Thymus (tissue), 14 donors: ENCODE measurements at places on chromosomes 3 and 15.

DNA sequence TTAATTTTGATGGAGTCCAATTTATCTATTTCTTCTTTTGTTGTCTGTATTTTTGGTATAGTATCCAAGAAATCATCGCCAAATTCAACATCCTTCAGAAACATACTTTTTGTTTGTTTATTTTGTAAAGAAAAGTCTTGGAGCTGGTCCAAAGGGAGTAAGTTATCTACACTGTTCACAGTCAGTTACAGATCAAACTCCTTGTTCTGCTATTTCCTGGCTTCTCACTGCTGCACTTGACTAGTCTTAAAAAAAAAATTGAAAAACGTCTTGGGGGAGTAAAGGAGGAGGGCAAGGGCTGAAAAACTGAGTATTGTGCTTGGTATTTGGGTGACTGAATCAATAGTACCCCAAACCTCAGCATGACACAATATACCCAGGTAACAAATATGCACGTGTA, 105.6 kb downstream of the NFKBIZ start:
- H3K27ac ChIP-seq = no peak overlapping the region
- no peaks in the 10 kb centered on the region for H3K4me1 ChIP-seq
- no peak for DNase-seq
- H3K4me3 ChIP-seq = no peak overlapping the region
- H3K36me3 ChIP-seq = no peaks in the 10 kb centered on the region

GRCh38 chr3:77039606-77040171, at the start of gene ROBO2:
ROBO2 (plus strand) TSS chr3:77040099; CDS start chr3:77040786, 687 bp downstream.
- H3K4me1 ChIP-seq = no peaks in the 10 kb centered on the region
- H3K4me3 ChIP-seq = peak within 1 kb of the TSS; percentile 32
- H3K36me3 ChIP-seq = no peaks in the 10 kb centered on the region
- peak within 1 kb of the TSS; percentile 52 for H3K27ac ChIP-seq
- peaks cover 39% of the 10 kb centered on the region for H3K27me3 ChIP-seq

DNA sequence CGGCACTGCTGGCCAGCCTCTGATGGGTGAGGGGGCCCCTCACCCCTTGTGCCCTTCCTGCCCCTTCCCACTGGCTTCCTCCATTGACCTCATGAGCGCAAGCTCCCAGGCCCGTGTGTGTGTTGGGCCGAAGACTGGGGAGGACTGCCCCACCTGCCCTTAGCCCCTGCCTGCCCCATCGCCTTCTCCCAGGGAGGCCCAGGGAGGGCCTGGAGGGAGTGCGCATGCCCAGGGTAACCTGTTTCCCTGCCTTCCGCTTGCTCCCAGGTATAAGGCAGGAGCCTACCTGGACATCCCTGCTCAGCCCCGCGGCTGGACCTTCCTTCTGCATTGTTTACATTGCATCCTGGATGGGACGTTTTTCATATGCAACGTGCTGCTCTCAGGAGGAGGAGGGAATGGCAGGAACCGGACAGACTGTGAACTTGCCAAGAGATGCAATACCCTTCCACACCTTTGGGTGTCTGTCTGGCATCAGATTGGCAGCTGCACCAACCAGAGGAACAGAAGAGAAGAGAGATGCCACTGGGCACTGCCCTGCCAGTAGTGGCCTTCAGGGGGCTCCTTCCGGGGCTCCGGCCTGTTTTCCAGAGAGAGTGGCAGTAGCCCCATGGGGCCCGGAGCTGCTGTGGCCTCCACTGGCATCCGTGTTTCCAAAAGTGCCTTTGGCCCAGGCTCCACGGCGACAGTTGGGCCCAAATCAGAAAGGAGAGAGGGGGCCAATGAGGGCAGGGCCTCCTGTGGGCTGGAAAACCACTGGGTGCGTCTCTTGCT, 8.8 kb downstream of the DLL4 start:
- H3K27ac ChIP-seq = no peak overlapping the region
- peaks cover 17% of the 10 kb centered on the region for H3K27me3 ChIP-seq
- peaks cover 17% of the 10 kb centered on the region for H3K4me1 ChIP-seq
- no peak for DNase-seq

DNA sequence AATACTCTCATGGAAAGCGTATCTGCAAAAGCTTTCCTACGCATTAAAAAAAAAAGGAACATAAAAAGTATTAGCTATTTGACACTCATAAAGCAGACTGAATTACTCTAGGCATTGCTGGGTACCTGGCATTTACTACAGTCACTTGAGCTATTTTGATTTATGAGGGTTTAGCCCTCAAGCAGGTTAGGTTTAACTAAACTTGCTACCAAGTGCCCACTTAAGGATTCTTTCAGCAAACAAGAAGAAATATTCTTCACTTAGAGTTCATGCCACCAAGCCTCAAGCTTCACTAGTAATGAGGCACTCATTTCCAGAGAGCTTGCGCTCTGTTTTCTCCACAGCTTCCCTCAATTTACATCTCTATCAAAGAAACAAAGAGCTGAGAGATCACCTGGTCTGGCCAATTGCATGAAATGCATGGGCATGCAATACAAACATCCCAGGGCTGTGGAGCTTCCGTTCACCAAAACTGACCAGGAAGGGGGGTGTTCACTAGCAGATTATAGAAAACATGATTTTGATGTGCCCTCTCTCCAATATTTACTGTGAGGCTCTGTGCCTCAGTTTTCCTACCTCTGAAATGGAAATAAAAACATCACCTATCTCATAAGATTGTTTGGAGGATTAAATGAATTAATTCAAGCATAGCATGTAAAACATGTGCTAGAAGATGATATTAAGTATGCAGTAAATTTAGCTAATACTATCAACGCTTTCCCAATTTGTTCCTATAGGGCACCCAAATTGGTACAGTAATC, 217.3 kb downstream of the RORA start:
- DNase-seq = no peak
- no peaks in the 10 kb centered on the region for H3K27me3 ChIP-seq
- no peaks in the 10 kb centered on the region for H3K4me1 ChIP-seq
- H3K27ac ChIP-seq = no peak overlapping the region
- H3K36me3 ChIP-seq = no peaks in the 10 kb centered on the region
- no peak overlapping the region for H3K4me3 ChIP-seq

- no peak overlapping the region for H3K27ac ChIP-seq
- DNase-seq = no peak
- no peaks in the 10 kb centered on the region for H3K4me1 ChIP-seq
- H3K36me3 ChIP-seq = no peaks in the 10 kb centered on the region
- no peaks in the 10 kb centered on the region for H3K27me3 ChIP-seq
These were observed 123.6 kb downstream of the CACNA1D start for GRCh38 chr3:53617893-53618523.

DNA sequence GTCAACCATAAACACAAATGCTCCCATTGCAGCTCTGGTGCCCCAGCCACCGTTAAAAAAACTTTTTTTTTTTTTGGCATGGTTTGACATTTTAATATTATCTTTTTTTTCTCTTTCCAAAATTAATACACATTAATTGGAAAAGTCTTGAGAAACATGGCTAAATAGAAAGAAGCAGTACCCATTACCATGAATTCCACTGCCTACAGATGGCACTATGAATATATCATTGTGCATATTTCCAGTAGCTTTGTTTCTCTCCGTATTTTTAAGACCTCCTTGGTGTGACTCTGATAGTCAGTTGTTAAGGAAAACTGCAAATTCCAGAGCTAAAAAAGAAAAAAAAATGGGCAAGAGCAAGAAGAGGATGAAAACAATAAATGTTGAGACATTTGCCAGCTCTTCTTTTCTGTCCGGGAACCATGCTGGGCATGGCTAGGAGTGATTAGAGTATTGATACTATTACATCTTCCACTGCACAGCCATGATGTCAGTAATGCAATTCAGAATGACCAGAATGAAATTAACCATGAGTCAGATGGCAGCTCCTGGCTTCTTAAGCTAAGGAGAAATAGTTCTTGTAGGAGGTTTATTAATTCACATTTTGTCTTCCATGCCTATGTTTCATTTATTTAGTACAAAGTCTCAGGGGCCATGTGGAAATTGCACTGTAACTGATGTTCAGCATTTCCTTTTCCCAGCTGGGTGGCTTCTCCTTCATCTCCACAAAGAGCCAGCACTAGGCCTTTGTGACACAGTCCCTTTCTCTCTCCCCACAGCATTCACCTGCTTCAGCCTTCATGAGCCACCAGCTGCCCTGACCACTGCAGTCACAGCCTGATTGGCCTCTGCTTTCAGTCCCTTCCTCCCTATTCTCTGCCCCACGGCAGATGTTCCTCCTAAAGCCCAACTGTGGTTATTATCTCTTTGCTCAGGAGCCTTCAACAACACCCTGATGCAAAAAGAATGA, 31.8 kb downstream of the SLC7A14 start:
- H3K27me3 ChIP-seq = no peaks in the 10 kb centered on the region
- no peak overlapping the region for H3K27ac ChIP-seq
- no peaks in the 10 kb centered on the region for H3K36me3 ChIP-seq
- no peak overlapping the region for H3K4me3 ChIP-seq

- H3K36me3 ChIP-seq = no peaks in the 10 kb centered on the region
- H3K4me1 ChIP-seq = no peaks in the 10 kb centered on the region
- H3K4me3 ChIP-seq = no peak overlapping the region
- DNase-seq = no peak
- H3K27ac ChIP-seq = no peak overlapping the region
These were observed 371.7 kb upstream of the CNTN6 start for GRCh38 chr3:721086-721485.

- no peak overlapping the region for H3K27ac ChIP-seq
- H3K36me3 ChIP-seq = no peaks in the 10 kb centered on the region
- H3K27me3 ChIP-seq = no peaks in the 10 kb centered on the region
These were observed 39.2 kb upstream of the EPHB1 start for GRCh38 chr3:134755821-134756220.

GRCh38 chr3:129764090-129764489, 129.4 kb downstream of the TMCC1 start:
- DNase-seq = no peak
- H3K4me1 ChIP-seq = no peaks in the 10 kb centered on the region
- no peaks in the 10 kb centered on the region for H3K36me3 ChIP-seq
- no peaks in the 10 kb centered on the region for H3K27me3 ChIP-seq
- no peak overlapping the region for H3K27ac ChIP-seq

- peaks cover 59% of the 10 kb centered on the region for H3K27me3 ChIP-seq
- H3K27ac ChIP-seq = no peak within 1 kb of the TSS
- no peak for DNase-seq
- no peaks in the 10 kb centered on the region for H3K4me1 ChIP-seq
- no peak within 1 kb of the TSS for H3K4me3 ChIP-seq
These were observed at the start of gene ACTC1 for GRCh38 chr15:34795267-34796081. ACTC1 (minus strand) TSS chr15:34795549; CDS start chr15:34794808, 741 bp downstream.

DNA sequence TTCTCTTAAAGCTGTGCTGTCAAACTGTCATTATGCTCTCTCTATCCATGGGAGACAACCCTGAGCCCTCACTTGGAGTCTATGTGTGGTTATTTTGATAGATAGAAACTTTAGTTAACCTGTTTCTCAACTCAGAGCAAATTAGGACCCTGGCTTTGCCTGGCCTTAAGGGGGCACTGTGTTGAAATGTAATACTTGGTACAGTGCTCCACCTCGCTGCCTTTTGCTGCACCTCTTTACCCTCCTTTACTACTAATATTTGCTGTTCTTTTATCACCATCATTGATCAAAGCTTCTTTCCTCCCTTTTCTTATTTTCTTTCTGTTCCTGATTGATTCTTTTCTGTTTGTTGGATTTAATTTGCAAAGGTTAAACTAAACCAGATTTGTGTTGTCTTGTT, 34.3 kb downstream of the STT3B start:
- no peak for DNase-seq
- H3K27ac ChIP-seq = no peak overlapping the region
- no peak overlapping the region for H3K4me3 ChIP-seq
- H3K4me1 ChIP-seq = peaks cover 9% of the 10 kb centered on the region
- H3K27me3 ChIP-seq = no peaks in the 10 kb centered on the region

- no peak overlapping the region for H3K27ac ChIP-seq
- no peaks in the 10 kb centered on the region for H3K4me1 ChIP-seq
- no peaks in the 10 kb centered on the region for H3K36me3 ChIP-seq
These were observed 13.5 kb downstream of the GUCA1C start for GRCh38 chr3:108940166-108940565.

DNA sequence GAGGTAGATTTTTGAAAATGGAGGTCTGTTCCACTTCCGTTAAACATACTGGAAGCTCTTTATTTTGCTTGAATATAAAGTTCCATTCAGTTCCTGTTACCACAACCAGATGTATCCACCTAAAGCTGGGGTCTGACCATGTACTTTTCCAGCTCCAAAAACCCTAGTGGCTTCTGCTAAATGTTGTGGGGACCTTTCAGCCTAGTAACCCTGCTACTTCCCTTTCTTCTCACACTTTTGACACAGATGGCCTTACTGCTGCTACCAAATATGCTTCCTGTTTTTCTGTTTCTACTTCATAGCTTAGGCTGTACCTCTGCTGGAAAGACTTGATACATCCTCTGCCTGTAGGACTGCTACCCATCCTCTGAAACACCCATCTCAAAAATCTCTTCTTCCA, 87.8 kb downstream of the COL6A6 start:
- H3K27me3 ChIP-seq = no peaks in the 10 kb centered on the region
- H3K4me1 ChIP-seq = no peaks in the 10 kb centered on the region
- H3K4me3 ChIP-seq = no peak overlapping the region
- H3K36me3 ChIP-seq = no peaks in the 10 kb centered on the region
- DNase-seq = no peak

DNA sequence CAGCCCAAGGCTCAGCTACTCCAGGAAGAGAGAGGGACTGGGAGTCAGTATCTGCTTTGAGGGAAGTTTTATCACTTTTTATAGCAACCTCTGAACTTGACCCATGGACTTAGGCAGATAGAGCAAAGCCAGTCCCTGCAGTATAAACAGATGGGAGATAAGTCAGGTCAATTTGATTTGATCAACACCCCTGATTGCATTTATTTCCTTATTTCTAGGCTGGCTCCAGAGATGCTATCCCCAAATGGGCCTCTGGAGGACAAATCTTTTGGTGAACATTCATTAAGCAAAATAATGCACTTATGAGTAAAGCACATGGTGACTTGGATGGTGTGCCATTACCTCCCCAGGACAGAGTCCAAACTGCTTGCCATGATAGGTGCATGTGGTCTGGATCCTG, 8.9 kb upstream of the IDH3A start:
- no peak overlapping the region for H3K4me3 ChIP-seq
- H3K36me3 ChIP-seq = no peaks in the 10 kb centered on the region
- no peaks in the 10 kb centered on the region for H3K4me1 ChIP-seq
- DNase-seq = no peak
- no peak overlapping the region for H3K27ac ChIP-seq

DNA sequence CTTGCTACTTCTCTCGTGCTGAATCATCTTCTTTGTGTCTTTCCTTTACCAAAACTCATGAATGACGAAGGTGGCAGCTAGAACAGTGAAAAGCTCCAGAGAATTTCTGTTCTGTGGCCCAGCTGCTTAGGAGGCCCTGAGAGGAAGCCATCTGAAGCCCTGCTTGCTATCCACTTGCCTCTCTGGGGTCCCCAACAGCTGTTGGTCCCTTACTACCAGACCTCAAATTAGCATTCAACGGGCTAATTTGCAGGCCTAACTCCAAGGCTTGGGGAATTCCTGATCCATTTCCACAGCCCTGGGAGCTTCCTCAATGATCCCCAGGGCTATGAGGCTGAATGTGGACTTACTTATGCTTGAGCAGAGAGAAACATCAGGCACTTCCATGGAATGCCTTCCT, 37.5 kb upstream of the FSTL1 start:
- no peak overlapping the region for H3K4me3 ChIP-seq
- no peaks in the 10 kb centered on the region for H3K4me1 ChIP-seq
- no peak overlapping the region for H3K27ac ChIP-seq
- H3K27me3 ChIP-seq = peaks cover 2% of the 10 kb centered on the region
- no peaks in the 10 kb centered on the region for H3K36me3 ChIP-seq

GRCh38 chr3:149647285-149647684, 10.5 kb downstream of the WWTR1 start:
- peaks cover 2% of the 10 kb centered on the region for H3K27me3 ChIP-seq
- no peak overlapping the region for H3K27ac ChIP-seq
- H3K4me1 ChIP-seq = no peaks in the 10 kb centered on the region

GRCh38 chr3:39378957-39379777, 4.0 kb upstream of the SLC25A38 start:
- no peak overlapping the region for H3K4me3 ChIP-seq
- no peak overlapping the region for H3K27ac ChIP-seq
